ENCODE measurements at places on chromosomes 2 and 18.
A peak's percentile ranks its signal among the peaks of the same experiment; 100 is the strongest.

DNA sequence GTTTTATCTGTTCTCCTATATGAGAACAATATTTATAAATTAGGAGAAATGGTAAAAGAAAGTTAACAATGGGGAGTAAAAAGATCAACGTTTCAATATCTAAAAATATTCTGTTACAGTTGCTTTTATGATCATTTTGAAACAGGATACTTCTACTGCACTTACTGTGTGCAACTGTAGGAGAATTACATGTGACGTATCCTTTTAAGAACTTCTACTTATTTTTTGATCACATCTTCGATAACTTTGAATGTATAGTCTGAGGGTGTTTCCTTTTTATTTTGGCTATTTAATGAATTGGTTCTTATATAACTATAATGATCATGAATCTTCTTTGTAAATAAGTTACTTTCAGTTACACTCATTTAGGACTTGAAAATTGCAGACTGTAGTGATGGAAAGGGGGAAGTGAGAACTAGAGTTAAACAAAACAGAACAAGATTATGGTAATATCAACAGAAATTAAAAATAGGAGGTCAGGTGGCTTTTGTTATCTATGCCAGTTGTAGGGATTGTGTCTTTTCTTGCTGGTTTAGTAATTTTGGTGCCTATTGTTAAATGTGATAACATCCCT is 109.9 kb downstream of the MSTN start:
- no peak for DNase-seq

- DNase-seq, result no peak
These were observed 117.0 kb downstream of the CHN1 start for GRCh38 chr2:174888146-174888545.

DNA sequence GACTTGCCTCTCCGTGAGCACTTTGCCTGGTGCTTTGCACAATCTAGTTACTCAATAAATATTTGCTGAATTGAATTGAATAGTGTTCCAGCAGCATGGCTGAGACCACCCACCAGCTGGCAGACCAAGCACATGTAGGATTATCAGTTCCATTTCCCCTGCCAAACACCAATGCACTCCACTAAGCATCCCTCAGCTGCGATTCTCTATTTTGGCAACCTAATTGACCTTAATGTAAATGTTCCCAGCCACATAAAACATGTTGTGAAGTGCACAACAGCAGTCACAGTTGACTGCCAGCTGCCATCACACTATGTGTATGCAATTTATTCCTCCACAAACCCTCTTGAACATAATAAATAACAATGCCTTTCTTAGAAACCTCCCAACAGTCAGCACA is 1879.4 kb upstream of the PIK3C3 start:
- DNase-seq, result no peak

GRCh38 chr2:46989491-46990230 is 74.1 kb upstream of the MCFD2 start:
- DNase-seq, result peak; percentile 41

GRCh38 chr2:61959381-61960293 is 54.2 kb downstream of the COMMD1 start:
- DNase-seq, result no peak

GRCh38 chr2:149100739-149101699 is 62.5 kb downstream of the LYPD6B start:
- DNase-seq, result peak; percentile 74

DNA sequence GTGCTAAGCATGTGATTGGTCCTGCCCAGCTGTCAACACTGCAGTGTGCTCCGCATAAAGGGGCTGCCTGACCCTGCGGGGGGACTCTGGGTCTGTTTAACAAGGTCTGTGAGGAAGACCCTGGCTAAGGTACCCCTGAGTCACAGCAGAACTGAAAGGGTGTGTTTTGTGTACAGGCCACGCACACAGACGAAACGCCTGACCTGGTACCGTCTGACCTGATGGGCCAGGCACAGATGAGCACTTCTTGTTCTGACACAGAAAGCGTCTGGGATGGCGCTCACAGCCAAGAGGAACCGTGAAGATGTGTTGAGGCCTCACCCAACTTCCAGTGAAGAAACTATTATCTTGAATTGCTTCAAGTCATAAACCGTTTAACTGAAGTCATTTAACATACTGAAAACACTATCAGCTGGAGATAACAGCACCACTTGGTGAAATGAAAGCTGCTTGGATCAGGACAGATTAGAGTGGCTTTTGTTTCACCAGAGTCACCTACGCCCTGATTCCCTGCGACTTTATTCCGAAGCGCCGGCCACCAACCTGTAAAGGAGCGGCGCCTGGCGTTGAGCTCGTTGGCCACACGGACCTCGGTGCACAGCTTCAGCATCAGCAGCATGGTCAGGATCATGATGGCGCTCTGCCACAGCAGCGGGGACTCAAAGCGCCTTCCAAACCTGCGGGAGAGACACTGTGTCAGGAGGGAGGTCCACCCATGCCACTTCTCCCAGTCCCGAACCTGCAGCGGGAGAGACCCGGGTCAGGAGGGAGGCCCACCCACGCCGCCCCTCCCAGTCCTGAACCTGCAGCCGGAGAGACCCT is 8.5 kb downstream of the SLC66A2 start:
- no peak for DNase-seq

- DNase-seq, result peak; percentile 91
These were observed 2.5 kb upstream of the SH3RF3 start for GRCh38 chr2:109126501-109126860.

DNA sequence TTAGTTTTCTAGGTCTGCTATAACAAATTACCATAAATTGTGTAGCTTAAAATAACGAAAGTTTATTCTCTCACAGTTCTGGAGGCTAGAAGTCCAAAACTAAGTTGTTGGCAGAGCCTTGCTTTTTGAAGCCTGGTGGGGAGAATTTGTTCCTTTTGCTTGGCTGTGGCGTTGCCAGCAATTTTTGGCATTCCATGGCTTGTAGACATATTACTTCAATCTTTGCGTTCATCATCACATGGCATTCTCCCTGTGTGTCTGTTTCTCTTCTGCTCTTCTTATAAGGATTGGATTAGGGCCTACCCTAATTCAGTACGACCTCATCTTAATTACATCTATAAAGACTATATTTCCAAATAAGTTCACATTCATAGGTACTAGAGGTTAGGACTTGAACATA is 217.7 kb downstream of the MBD5 start:
- peak; percentile 86 for DNase-seq

DNA sequence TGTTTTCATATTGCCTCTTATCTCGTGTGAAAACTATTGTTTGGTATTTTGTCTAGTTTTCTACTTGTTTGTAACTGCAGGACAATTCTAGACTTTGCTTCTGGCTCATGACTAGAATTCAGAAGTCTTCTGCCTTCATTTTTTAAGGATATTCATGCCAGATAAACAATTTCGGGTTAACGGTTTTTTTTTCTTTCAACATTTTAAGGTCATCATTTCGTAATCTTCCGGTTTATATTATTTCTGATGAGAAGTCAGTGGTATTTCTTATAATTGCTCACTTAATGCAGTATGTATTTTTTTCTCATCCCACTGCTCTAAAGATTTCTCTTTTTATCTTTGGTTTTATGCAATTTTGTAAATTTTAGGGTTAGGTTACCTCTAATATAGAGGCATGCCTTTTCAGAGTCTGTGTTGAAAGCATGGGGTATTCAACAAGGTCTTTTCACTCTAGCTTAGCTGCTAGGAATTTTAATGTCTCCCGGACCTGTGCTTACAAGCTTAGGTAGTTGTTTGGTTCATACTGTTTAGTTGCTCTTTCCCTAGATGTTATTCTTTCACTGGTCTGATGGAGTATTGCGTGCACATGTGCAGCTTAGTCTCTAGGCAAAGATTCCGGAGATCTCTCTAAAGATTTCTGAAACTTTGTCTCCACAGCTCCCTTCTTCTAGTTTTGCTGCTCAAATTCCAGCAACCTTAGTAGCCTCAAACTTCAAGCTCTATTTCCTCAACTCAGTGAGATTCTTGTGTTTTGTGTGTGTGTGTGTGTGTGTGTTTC is 198.1 kb downstream of the MCFD2 start:
- peak; percentile 52 for DNase-seq

GRCh38 chr18:47883771-47884413 is 46.6 kb downstream of the SMAD2 start:
- peak; percentile 32 for DNase-seq

GRCh38 chr2:23772684-23773083 is 154.2 kb downstream of the ATAD2B start:
- no peak for DNase-seq

- no peak for DNase-seq
These were observed 244.3 kb upstream of the APCDD1 start for GRCh38 chr18:10210057-10210633.

DNA sequence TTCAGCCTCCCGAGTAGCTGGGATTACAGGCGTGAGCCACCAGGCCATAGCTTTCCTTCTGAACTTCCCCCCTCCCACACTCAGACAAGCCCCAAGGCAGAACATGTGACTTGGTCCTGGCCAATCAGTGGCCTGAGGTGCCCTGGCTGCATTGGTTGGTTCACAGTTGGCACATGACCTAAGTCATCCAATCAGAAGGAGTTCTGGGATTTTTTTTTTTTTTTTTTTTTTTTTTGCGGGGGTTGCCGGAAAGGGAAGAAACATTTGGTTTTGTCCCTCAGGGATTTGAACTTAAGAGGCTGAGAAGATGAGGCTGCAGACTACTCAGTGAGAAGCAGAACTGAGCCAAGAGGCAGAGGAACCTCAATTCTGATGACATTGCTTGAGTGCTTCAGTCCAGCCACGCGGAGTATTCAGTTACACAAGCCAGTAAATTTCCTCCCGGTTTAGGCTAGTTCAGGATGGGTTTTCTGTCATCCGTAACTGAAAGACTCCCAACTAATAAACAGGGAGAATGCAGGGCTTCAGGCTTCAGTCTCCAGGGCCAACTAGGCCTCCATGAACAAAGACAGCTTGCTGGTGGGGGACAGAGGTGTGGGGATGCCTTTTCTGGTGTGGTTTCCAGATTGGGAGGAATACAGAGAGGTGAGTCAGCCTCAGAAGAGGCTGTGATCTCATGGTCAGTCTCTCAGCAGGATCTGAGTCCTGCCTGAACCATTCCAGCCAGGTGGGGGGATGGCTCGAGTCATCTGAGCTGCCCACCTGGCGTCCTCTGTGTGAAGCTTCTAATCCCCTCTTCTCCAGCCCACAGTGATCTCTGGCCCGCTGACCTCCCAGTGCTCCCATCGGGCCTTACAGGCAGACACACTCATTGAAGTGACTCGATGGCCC is 9.2 kb downstream of the PTMA start:
- peak; percentile 42 for DNase-seq

- no peak for DNase-seq
These were observed 4.1 kb downstream of the LDAH start for GRCh38 chr2:20818820-20819219.

DNA sequence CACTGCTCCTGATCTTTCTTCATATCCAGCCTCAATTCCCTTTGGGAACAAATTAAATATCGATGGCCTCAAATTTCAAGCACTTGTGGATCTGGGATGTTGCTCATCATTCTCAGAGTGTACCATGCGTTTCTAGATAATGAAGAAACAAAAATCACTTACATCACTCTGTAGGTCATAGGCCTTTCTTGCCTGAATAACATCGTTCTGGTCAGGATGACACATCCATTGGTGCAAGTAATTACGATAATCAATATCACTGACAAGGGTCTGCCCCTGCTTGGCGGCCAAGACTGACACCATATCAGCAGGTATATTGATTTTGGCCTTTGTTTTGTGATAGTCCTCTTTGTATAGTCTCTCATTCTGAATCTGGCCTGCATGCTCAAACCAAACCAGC is 157.3 kb downstream of the RIF1 start:
- no peak for DNase-seq

DNA sequence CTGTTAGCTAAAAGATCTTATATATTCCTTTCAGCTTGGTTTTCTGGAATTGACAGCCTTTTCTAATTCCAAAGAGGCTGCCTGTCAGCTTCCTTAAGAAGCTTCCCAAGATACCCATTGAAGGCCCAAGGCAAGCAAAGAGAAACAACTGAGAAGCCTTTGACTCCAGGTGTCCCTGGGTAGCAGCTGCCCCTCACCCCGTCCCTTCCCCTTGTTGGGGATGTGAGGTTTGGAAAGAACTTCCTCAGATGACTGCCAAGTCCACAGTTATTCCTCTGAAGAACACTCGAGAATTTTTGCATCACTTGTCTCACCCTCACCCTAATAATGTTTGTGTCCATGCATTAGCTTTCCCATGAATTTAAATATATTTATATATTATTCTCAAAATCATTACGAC is 13.3 kb downstream of the MAPRE3 start:
- DNase-seq, result no peak

DNA sequence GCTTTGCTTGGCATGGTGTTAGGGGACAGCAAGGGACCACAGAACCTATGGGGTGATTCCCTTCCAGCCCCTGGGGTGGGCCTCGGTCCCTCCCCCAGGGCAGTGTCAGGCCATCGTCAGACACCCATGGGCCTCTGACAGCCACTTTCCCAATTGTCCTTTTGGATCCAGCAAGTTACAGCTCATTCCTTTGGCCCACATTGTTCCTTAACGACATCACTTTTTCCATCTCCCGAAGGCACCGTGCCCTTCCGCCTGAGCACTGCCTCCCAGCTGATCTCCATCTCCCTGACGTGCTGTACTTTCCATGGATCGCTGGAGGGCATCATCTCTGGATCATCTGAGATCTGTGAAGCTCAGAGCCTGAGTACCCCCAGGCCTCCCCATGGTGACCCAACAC is 10.4 kb upstream of the KCNK3 start:
- DNase-seq, result no peak

GRCh38 chr2:137873536-137874244 is 90.6 kb upstream of the HNMT start:
- no peak for DNase-seq

DNA sequence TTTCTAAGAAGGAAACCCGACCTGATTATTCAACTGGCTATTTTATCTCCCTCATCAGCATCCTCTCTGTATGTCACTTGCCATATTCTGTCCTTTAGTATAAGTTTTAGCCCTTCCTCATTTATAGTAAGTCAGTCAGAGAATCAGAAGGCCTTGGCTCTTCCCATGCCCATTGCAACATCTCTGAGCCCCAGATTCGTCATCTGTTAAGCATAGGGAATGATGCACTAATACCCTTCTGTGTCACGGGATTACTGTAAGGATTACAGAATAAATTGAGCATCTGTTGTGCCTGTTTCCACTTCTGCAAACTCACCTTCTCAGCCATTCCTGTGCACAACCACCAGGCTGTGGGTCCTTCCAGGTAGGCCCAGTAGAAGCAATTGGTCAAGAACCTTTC is 258.1 kb upstream of the RAB12 start:
- peak; percentile 24 for DNase-seq

- no peak for DNase-seq
These were observed 321.0 kb downstream of the TNS1 start for GRCh38 chr2:217681791-217682190.
